ENCODE measurements at places on chromosomes 2 and 18. TPM values are rescaled to one million over a fixed set of nuclear protein-coding genes. Genes with fewer than 3 reads are reported as not detected.

The EHD3 gene
- total RNA-seq: 7.1 TPM

The GALNT3 gene
- total RNA-seq: 3.0 TPM

The MEP1B gene
- total RNA-seq: under 0.01 TPM

The DHRS9 gene
- total RNA-seq: 0.49 TPM

The CDKL4 gene
- total RNA-seq: 5.7 TPM

The TCF23 gene
- total RNA-seq: not detected

The MRPS9 gene
- total RNA-seq: 13.8 TPM

The ARHGAP15 gene
- total RNA-seq: 19.9 TPM
